ENCODE measurements at places on chromosomes 2 and 18. TPM values are rescaled to one million over a fixed set of nuclear protein-coding genes. Genes with fewer than 3 reads are reported as not detected.
A peak's percentile ranks its signal among the peaks of the same experiment; 100 is the strongest.

- no peak for DNase-seq
- no peaks in the 10 kb centered on the region for H3K27me3 ChIP-seq
- H3K4me3 ChIP-seq: no peak overlapping the region
- no peak overlapping the region for H3K27ac ChIP-seq
- no peaks in the 10 kb centered on the region for H3K36me3 ChIP-seq
These were observed 49.8 kb downstream of the FBLN7 start for GRCh38 chr2:112187805-112188596.

- peaks cover 95% of the 10 kb centered on the region for H3K27me3 ChIP-seq
- H3K27ac ChIP-seq: no peak overlapping the region
- no peaks in the 10 kb centered on the region for H3K36me3 ChIP-seq
- peak overlapping the region; percentile 50 for H3K4me3 ChIP-seq
These were observed 2.9 kb upstream of the CRYBA2 start for GRCh38 chr2:218995972-218996711.

The VWA3B gene
- not detected for total RNA-seq

- no peak overlapping the region for H3K27ac ChIP-seq
- H3K4me1 ChIP-seq: no peaks in the 10 kb centered on the region
- no peaks in the 10 kb centered on the region for H3K36me3 ChIP-seq
- no peak overlapping the region for H3K4me3 ChIP-seq
- H3K27me3 ChIP-seq: no peaks in the 10 kb centered on the region
These were observed 28.5 kb downstream of the HRH4 start for GRCh38 chr18:24488824-24489493.

DNA sequence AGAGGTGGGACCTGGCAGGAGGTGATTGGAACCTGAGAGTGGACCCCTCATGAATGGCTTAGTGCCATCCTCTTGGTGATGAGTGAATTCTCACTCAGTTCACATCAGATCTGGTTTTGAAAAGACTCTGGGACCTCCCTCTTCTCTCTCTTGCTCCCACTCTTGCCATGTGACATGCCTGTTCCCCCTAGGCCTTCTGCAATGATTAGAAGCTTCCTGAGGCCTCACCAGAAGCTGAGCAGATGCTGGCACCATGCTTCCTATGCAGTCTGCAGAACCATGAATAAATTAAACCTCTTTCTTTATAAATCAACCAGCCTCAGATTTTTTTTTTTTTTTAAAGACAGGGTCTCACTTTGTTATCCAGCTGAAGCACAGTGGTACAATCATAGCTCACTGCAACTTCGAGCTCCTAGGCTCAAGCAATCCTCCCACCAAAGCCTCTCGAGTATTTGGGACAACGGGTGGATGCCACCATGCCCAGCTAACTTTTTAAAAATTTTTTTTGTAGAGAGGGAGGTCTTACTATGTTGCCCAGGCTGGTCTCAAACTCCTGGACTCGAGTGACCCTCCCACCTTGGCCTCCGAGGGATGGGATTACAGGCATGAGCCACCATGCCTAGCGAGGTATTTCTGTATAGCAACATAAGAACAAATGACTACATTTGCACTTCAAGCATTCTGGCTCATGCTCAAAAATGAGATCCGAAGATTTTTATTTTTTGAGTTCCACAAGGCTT is 2.0 kb upstream of the ZFAND2B start:
- DNase-seq: peak; percentile 2
- H3K4me1 ChIP-seq: no peaks in the 10 kb centered on the region
- no peak overlapping the region for H3K4me3 ChIP-seq
- no peaks in the 10 kb centered on the region for H3K27me3 ChIP-seq

DNA sequence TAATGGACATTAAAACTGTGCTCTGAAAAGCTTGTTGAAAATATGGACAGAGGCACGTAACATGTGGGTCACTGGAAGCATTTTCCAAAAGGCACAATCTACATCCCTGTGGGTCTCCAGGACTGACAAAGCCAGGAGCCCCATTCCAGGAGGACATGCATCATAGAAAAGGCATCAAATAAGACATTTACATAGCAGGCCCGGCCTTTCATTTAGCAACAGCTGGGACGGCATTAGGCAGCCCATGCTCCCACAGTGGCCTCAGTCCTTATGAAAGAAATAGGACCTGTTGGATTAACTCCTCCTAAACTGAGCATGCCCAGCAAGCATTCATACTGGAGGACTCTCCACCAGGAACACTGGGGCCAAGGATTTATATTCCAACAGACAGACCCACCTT is 72.2 kb downstream of the TWIST2 start:
- H3K36me3 ChIP-seq: no peaks in the 10 kb centered on the region
- H3K4me3 ChIP-seq: no peak overlapping the region
- no peaks in the 10 kb centered on the region for H3K4me1 ChIP-seq
- no peak for DNase-seq
- no peak overlapping the region for H3K27ac ChIP-seq

The LGALSL gene
- 20.4 TPM for total RNA-seq

GRCh38 chr2:239299218-239299939 is 101.4 kb downstream of the HDAC4 start:
- no peak for DNase-seq
- H3K4me1 ChIP-seq: peaks cover 7% of the 10 kb centered on the region
- no peaks in the 10 kb centered on the region for H3K36me3 ChIP-seq
- H3K27ac ChIP-seq: no peak overlapping the region

- DNase-seq: peak; percentile 48
- H3K27me3 ChIP-seq: peaks cover 85% of the 10 kb centered on the region
- H3K27ac ChIP-seq: no peak overlapping the region
- H3K4me3 ChIP-seq: peak overlapping the region; percentile 62
These were observed 10.4 kb upstream of the EN1 start for GRCh38 chr2:118857677-118858484.

DNA sequence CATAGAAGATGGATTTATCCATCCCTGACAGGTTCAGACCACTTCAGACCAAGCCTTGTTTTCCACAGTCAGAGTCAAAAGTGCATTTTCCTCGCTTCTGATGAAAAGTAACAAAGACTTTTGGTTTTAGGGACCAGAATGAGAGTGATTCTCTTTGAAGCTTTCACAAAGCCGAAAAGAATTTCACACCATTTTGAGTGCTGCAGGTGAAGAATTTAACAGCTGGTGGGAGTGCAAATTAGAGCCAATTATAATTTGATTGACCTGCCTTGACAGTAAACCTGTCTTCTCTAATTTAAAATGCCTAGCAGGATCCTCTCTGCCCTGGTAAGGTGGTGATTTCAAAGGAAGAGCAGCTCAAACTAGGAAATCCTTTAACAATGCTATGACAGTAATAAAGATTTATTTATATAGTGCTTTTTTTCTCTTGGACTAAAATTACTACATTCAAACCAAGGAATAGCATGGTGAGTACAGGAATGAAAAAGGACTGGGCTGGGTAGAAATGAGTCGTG is 241.6 kb downstream of the HRH4 start:
- H3K4me3 ChIP-seq: no peak overlapping the region
- DNase-seq: no peak
- no peaks in the 10 kb centered on the region for H3K36me3 ChIP-seq

GRCh38 chr2:35783723-35784122 is 571.9 kb upstream of the CRIM1 start:
- H3K36me3 ChIP-seq: peaks cover 51% of the 10 kb centered on the region
- H3K4me3 ChIP-seq: no peak overlapping the region
- H3K27ac ChIP-seq: no peak overlapping the region
- H3K27me3 ChIP-seq: no peaks in the 10 kb centered on the region

- no peaks in the 10 kb centered on the region for H3K27me3 ChIP-seq
- no peak overlapping the region for H3K27ac ChIP-seq
- peak; percentile 86 for DNase-seq
- H3K4me1 ChIP-seq: peaks cover 2% of the 10 kb centered on the region
- H3K36me3 ChIP-seq: no peaks in the 10 kb centered on the region
These were observed 125.5 kb upstream of the ZNF516 start for GRCh38 chr18:76620321-76621170.

- H3K36me3 ChIP-seq: peaks cover 3% of the 10 kb centered on the region
- no peaks in the 10 kb centered on the region for H3K4me1 ChIP-seq
- no peak overlapping the region for H3K4me3 ChIP-seq
- H3K27ac ChIP-seq: no peak overlapping the region
- DNase-seq: no peak
These were observed 19.8 kb downstream of the MAP4K4 start for GRCh38 chr2:101717071-101717845.

The VWC2L gene
- not detected for total RNA-seq

DNA sequence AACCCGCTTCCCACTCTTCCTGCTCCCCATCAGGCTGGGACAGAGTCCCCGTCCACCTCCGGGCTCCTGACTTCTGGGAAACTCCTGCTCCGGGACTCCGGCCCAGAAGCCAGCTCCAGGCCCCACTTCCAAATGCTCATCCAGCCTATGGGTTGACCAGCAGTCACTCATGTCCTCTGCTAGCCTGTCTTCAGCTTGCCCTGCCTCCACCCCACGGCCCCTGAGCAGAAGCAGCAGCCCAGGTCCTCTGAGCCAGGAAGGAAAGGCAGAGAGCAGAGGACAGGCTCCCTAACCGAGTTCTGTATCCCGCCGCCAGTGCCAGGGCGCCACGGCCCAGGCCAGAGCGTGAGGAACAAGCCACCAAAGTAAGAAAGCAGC is 86.4 kb upstream of the ID2 start:
- H3K27ac ChIP-seq: no peak overlapping the region
- H3K36me3 ChIP-seq: no peaks in the 10 kb centered on the region
- no peak for DNase-seq
- H3K4me3 ChIP-seq: no peak overlapping the region
- H3K4me1 ChIP-seq: no peaks in the 10 kb centered on the region

- no peak overlapping the region for H3K27ac ChIP-seq
- H3K4me3 ChIP-seq: no peak overlapping the region
- H3K27me3 ChIP-seq: no peaks in the 10 kb centered on the region
- H3K4me1 ChIP-seq: no peaks in the 10 kb centered on the region
These were observed 138.8 kb downstream of the ATAD2B start for GRCh38 chr2:23788100-23788499.

DNA sequence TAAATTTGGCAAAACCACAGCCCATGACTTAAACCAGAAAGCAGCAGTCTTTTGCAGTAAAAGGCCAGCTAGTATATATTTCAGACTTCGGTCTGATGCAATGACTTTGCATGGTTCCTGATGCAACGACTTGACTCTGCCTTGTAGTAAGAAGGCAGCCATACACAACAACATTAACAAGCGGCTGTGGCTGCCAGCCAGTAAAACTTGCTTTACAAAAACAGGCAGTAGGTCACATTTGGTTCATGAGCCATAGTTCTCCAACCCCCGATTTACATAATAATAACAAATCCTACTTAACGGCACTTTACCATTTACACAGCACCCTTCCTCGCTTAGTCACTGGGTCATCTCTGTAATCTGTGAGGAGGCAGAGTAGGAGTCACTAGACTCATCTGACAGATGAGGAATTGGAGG is 410.3 kb downstream of the LRATD1 start:
- no peaks in the 10 kb centered on the region for H3K36me3 ChIP-seq
- H3K27me3 ChIP-seq: no peaks in the 10 kb centered on the region
- peaks cover 9% of the 10 kb centered on the region for H3K4me1 ChIP-seq

The PAX3 gene
- not detected for total RNA-seq

The CHRNA1 gene
- not detected for total RNA-seq

The USP37 gene
- total RNA-seq: 34.5 TPM

DNA sequence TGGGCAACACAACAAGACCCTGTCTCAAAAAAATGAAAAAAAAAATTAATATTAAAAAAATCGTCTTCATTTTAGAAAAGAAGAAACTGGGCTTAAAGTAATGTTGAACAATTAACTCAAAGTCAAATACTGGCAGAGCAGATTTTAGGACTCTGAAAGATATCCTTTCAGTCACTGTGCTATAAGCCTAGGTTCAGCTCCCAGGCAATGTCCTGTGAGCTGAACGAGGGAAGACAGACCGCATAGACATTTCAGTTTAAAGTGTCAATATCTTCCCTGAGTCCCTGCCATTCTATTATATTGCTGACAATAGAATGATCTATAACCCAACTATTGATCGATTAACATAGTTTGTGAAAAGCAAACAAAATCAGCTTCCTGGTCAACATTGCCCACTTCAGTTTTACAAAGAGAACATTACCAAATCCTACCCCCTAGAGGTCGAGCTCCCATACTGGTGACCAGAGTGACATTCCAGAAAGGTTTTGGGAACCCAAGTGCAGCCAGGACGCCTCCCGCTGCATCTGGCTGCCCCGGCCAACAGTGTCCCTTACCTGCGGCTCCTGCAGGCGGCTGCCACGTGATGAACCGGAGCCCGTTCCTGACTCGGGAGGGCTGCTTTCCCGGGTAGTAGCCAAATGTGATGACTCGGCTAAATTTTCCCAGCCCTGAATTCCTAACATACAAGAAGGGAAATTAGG is 639 bp downstream of the MRO start:
- H3K4me3 ChIP-seq: no peak overlapping the region
- H3K27ac ChIP-seq: no peak overlapping the region
- peak; percentile 87 for DNase-seq
- peaks cover 5% of the 10 kb centered on the region for H3K36me3 ChIP-seq
- 0 out of 2 replicates have a peak, but pooled peaks cover 2% of the 10 kb centered on the region for H3K4me1 ChIP-seq
- H3K27me3 ChIP-seq: no peaks in the 10 kb centered on the region

The HOXD9 gene
- not detected for total RNA-seq

DNA sequence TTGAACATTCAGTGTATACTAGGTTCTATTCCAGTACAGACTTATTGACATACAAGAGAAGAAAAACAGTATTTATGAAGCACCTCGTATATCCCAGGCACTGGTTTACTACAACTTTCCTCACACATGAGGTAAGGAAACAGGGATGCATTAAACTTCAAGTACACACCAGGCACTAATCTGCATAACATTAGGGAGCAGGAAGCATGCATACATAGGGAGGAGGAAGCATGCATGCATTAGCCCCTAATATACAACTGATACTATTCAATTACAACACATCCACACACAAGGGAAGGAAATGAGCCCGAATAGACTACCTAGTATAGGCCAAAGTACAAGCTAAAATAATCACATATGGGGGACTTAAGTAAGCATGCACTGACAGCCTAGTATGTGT is 525.3 kb downstream of the SUCLG1 start:
- H3K27me3 ChIP-seq: no peaks in the 10 kb centered on the region
- H3K27ac ChIP-seq: no peak overlapping the region
- H3K36me3 ChIP-seq: no peaks in the 10 kb centered on the region

DNA sequence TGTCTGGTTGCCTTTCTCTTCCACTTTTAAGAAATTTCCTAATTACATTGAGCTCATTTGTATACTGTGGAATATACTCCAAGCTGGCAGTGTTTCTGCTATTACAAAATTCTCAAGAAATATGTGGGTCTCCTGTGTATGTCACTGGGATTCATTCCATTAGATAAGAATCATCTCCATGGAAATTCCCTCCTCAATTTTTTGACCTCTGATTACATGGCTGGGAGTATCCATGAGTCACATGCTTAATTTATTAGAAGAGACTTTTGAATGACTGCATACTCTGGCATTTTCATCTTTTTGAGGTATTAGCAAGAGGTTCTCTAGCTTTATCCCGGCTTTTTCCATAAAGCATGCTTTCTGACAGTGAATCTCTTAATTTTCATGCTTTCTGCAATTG is 665.5 kb upstream of the CNTNAP5 start:
- no peak for DNase-seq
- no peak overlapping the region for H3K4me3 ChIP-seq
- H3K4me1 ChIP-seq: no peaks in the 10 kb centered on the region
- H3K27me3 ChIP-seq: no peaks in the 10 kb centered on the region
- H3K36me3 ChIP-seq: peaks cover 13% of the 10 kb centered on the region

The ACADL gene
- total RNA-seq: 0.24 TPM

The SNTG2 gene
- 12.7 TPM for total RNA-seq

Measured in H9 (cell line).